ENCODE measurements at places on chromosomes 16 and 17.

DNA sequence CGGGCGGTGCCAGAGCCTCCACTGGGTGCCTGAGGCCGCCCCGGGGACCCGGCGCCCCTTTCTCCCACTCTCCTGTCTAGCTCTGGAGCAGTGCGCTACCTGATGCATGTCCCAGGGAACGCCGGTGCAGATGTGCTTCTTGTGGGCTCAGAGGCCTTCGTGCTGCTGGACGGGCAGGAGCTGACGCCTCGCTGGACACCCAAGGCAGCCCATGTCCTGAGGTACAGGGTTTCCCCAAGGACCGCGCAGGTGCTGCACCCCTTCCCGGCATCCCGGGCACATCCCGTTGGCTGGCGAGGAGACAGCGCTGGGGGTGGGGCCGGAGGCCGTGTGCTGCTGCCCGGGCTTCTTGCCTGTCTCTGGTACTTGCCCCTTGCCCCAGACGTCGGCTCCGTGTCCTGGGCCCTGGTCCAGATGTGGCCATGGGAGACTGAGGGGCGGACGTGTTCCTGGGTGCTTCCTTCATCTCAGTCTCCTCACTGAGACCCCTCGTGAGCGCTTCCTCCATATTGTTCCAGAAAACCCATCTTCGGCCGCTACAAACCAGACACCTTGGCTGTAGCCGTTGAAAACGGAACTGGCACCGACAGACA, 12.5 kb downstream of the RGS11 start:
- no peak for DNase-seq

GRCh38 chr16:6104428-6104827, 1006.8 kb upstream of the EEF2KMT start:
- DNase-seq: no peak

- no peak for DNase-seq
Measured at GRCh38 chr16:2517954-2518605, 2.1 kb upstream of the AMDHD2 start.

DNA sequence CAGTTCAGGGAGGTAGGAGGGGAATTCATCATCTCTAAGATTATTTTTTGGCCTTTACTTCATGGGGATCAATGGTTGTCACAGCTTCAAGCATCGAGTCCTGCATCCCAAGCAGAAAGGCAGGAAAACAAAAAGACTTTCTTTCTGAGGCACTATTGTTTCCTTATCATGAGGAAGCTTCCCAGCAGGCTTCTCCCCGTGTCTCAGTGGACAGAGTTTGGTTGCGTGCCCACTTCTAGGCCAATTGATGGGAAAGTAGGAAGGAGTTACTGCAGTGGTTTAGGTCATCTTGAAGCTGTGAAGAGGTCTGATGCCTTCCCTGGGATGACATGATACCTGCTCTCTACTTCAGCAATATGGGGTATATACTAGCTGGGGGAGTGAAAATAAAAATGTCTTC, 175.3 kb upstream of the CDH13 start:
- no peak for DNase-seq

DNA sequence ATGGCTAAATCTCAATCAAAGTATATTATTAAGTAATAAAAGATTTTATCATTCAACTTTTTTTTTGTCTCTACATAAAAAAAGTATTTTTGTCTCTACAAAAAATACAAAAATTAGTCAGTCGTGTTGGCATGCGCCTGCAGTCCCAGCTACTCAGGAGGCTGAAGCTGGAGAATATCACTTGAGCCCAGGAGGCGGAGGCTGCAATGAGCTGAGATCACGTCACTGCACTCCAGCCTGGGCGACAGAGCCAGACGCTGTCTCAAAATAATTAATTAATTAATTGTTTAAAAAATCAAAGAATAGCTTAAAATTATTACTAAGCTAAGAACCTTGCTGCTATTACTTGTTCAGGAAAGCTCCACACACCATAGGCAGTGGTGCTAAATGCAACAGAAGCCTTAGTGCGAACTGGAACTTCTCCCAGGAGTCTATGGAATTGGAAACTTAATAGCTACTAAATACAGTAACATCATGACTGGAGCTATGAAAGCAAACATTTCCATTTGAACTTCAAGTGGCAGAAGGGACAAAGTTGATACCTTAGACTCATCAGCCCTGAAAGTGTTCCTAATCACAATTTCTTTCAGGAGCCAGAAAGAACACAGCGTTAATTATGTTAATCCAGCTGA, 22.6 kb downstream of the ADCY9 start:
- no peak for DNase-seq

GRCh38 chr17:59027750-59028149, 78.9 kb downstream of the TRIM37 start:
- no peak for DNase-seq

DNA sequence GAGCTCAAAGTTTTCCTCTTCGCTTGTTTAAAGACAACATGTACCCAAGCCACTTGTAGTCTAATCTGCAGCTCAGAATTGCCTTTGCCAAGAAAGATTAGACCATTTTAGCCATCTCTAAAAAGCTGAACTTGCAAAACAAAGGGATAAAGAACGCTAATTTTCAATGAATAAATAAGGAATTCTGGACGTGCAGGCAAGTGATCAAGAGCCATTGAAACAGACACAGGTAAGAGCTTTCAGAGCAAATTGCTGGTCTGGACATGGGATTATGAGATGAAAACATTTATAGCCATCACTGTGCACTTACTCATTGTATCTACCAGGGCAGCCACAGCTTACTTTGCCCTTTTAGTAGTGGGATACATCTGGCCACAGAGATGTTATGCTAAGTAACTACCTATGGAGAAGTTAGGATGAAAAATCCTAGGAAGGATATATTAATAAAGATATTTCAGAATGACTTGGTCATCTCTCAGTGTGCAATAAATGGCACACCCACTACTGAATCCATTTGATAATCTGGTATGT, 44.4 kb downstream of the RND2 start:
- DNase-seq: no peak

- no peak for DNase-seq
Measured at GRCh38 chr17:33126086-33126485, 134.4 kb downstream of the SPACA3 start.

All from NCI-H1105 treated with DMSO at 0.1 percent for 48 hours (cell line).